ENCODE measurements at places on chromosomes 5 and 9.
A peak's percentile ranks its signal among the peaks of the same experiment; 100 is the strongest.

DNA sequence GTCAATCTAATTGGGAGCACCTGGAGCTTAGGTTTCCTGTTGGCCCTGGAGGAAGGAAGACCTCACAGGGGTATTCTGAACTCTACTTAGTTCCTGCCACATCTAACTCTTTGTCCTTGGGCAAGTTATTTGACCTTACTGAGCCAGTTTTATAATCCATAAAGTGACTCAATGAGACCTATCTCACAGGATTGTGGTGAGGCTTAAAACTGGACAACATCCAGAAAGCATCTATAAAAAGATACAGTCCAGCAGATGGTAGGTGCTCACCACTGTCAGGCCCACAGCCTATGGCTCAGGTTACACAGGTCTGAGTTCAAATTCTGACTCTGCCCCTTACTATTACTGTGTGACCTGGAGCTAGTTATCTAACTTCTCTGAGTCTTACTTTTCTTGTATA is 23.3 kb downstream of the KCNV2 start:
- DNase-seq: no peak

GRCh38 chr9:101242651-101243050 is 142.2 kb downstream of the BAAT start:
- no peak for DNase-seq

GRCh38 chr5:122846051-122846550 is 688 bp downstream of the SNX24 start:
- DNase-seq: peak; percentile 45

GRCh38 chr9:129929496-129930125 is 94.4 kb downstream of the USP20 start:
- DNase-seq: no peak

DNA sequence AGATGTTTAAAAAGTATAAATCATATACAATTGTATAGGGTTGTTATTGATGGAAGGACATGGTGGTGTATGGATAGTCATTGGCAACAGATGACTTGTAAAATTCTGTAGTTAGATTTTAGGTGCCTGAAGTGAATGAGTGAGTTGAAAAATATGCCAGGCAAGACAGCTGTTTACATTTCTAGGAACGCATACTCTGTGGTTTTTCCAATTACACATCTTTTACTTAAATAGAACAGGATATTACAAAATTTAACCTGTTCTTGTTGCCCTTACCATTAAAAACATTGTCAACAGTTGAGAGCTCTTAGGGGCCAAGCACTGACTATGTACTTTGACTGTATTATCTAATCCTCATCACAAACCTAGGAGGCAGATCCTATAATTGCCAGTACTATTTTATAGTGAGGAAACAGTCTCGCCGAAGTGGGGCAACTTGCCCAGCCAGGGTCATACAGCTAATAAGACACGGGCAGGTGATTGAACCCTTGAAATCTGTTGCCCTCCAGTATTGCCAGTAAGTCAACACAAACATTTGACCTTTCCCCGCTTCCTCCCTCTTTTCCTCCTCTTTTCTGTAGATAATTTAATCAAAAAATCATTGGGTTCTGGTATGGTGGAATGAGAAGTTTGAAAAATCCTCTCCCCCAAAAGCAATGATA is 88.6 kb downstream of the MACROH2A1 start:
- DNase-seq: no peak

GRCh38 chr9:118418887-118419565 is 714.8 kb downstream of the TLR4 start:
- DNase-seq: no peak

DNA sequence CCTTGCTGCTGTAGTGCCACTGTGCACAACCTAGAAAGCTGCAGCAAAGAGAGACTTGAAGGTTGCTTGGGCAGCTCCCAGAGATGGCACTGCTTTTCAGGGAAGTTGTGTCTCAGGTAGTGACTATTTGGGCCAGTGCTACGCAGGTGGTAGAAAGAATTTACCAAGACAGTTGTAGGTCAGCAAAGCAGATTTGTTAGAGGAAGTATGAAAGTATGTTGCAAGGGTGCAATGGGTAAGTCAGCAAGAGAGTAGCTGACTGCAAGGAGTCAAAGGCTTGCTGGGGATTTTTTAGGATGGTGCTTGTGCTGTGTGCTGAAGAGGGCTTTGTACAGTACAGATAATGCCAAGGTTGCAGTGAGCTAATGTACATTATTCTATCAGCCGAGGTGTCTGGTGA is 33.5 kb upstream of the SPARC start:
- DNase-seq: no peak

DNA sequence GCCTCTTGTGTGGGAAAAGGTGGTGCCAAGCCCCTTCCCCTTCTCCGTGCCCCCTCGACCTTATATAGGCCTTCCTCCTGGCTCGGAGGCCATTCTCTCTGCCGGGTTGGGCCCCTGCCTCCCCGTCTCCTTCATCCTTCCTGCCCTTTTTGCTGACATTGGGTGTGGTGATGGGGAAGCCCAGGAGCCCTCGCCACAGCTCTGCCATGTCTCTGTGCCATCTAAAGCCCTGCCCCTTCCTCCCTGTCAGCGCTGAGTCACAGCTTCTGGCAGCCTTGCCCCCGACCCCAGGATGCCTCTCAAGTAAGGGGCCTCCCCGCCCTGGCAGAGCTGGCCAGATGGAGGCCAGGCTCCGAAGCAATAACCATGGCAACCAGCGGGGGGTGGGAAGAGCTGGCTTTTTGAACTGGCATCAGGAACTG is 30.4 kb downstream of the JADE2 start:
- peak; percentile 82 for DNase-seq

DNA sequence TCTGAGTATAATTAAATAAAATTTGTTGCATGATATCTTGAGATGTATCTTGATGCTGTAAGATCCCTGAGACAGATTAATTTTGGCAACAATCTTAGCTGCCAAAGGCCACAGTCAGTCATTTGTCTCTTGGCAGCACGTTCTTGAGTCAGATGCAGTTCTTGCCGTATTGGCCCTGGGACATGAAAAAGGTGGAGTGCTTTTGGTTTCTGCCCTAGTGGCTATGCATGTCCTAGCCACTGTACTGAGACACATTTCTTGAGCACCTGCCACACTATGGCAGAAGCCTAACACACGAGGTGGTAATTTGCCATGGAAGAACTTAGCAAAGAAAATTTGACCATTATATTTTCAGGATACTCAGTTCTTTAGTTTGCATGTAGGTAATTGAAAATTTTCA is 45.0 kb upstream of the PHF2 start:
- DNase-seq: peak; percentile 26

- DNase-seq: peak; percentile 68
These were observed 4.0 kb upstream of the NIPSNAP3A start for GRCh38 chr9:104743376-104743985.

DNA sequence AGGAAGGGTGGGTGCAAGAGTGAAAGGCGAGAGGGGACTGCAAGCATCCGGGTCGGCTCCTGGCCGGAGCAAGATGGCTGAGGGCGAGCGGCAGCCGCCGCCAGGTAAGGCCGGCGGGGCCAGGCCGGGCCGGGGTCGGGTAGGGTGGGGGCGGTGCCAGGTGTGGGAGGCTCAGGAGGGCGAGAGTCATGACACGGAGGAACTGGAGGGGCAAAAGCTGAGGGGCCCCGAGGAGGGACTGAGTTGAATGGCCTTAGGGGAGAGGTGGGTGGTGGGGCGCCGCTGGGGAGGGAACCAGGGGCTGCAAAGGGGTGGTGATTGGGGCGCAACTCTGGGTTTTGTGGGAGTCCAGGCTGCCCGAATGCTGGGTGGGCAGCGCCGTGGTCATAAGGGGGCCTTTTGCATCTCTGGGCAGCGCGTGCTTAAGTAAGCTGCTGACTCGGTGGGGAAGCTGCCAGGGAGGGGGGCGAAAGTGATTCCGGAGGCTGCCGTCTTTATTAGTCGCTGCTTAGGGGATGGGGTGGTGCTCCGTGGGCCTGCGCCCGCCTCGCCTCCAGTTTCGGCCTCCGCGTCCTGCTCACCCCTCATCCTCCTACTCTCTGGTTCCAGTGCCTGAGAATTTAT is 425 bp downstream of the PTPA start:
- DNase-seq: peak; percentile 45

GRCh38 chr5:124772457-124773200 is 26.2 kb upstream of the ZNF608 start:
- DNase-seq: no peak

- peak; percentile 65 for DNase-seq
These were observed 1203.4 kb upstream of the DMAC1 start for GRCh38 chr9:9002826-9003583.

GRCh38 chr5:142979636-142980035 is 209.5 kb downstream of the ARHGAP26 start:
- peak; percentile 35 for DNase-seq

DNA sequence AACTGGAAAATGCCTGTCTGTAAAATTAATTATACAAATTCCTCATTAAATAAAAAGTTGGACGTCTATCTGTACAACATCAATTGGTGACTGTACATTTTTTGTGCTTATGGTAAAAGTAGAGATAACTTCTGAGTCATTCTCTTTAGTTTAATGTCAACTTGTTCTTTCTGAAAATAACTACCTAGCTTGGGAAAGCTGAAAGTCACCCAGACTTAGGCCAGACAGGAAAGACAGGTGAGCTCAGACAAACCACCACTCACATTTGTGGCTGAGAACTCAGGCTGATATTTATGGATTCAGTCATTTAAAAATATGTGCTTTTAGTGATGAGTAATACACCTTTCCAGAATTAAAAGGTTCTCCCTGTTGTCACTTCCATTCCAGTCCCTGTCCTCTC is 31.9 kb upstream of the ENTREP1 start:
- no peak for DNase-seq

- DNase-seq: no peak
These were observed 82.4 kb downstream of the ZNF618 start for GRCh38 chr9:113958556-113958955.

DNA sequence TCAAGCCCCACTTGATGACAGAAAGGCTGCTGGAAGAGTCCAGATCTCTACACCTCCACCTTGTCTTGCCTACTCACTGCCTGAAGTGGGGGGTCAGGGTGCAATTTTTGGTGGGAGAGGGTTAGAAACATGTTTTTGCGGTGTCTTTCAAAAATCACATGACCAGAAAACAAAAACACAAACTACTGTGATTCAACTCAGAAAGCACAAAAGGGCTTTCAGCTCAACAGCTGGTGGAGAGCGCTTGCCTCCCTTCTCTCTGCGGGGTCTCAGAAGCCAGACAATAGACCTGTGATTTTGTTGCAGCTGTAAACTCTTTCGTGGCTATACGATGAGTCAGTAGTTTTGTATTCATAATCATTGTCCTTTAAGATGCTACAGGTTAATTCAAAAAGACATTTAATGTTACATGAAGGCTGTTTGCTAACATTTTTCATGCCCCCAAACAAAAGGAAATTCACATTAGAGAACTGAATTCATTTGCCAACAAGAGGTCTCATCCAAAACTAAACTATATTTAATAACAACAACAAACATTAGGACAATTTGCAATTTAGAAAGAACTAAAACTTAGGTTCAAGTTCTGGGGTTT is 172.6 kb upstream of the RAI14 start:
- peak; percentile 75 for DNase-seq

DNA sequence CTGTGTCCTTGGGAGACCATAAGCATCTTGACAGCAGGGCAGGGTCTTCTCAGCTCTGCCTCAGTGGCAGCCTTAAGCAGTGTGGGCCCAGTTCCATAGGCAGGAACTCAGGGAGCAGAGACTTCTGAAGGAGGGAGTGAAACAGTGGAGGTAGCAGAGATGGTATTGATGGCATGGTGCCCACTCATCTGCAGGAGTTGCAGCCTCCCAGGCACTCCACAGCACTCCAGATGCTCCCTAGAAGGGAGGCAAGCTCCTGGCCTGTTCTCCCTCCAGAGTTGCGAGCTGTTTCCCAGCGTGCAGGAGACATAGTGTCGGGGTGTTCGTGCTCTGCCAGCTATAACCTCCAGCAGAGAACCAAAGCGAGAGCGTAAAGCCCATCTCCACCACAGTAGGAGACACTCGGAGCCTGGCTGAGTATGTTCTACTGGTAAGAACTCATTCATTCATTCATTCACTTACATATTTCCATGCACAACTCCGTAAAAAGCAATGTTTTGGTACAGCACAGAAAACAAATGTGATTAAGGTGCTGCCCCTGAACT is 31.4 kb upstream of the UNC5A start:
- DNase-seq: no peak

DNA sequence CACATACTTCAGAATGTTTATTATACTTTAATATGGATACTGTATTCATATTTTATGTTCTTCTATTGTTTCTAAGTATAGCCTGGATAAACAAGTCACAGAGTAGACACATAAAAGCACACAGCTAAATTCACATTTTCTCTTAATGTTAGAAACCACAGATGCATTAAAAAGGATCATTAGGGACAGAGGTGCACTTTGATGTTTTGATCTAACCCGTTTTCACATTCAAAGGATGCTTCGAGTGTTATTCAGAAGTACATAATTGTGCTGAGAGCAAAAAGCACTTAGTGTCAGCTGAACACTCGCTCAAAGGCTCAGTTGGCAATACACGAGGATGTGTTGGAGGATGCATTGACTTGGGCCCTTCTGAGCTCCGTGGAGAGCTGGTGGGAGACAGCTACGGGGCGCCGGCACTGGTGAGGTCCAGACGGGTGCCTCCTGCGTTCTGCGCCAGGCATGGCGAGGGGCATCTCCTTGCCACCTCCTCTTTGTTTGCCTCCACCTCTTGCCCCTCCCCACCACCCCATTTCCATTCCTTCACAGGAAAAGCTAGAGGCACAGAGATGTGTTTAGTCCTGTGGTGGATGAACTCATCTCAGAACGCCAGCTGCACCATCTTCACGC is 35.5 kb downstream of the MED10 start:
- no peak for DNase-seq

DNA sequence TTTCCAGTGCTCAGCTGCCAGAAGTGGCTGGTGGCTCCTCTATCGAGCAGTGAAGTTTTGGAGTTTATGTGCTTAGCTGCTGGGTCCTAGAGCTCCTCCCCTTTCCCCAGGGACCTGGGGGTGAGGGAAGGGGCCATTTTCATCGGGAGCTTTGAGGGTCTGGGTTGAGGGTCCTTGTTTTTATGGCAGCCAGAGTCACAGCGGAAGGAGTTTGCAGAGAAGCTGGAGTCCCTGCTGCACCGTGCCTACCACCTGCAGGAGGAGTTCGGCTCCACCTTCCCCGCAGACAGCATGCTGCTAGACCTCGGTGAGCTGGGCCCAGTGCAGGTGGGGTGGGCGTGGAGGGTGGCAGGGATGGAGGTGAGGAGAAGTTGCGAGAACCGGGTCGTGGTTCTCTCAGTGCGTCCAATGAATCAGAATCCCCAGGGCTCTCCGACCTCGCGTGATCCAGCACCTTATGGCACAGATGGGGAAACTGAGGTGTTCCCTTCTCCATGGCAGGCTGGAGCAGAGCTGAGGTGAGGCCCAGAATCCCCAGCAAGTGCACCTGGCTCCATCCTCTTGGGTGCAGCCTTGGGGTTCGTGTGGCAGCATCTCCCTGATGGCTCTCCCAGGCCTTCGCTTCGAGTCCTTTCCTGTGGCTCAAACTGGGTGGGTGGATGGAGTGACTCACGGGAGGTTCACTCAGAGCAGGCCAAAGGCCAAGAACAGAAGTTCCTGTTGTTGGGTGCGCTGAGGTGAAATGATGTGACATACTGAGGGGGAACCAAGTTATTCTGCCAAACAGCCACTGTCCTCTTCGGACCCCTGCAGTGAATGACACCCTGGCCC is 21.7 kb upstream of the DOLPP1 start:
- no peak for DNase-seq
